ENCODE measurements at places on chromosomes 11 and 22. TPM values are rescaled to one million over a fixed set of nuclear protein-coding genes. Genes with fewer than 3 reads are reported as not detected.

The PTPRCAP gene
- 1.4 TPM for total RNA-seq

The PRR33 gene
- total RNA-seq, result not detected

The SYCE3 gene
- total RNA-seq, result not detected

The NEFH gene
- 0.31 TPM for total RNA-seq

The GAL gene
- total RNA-seq, result 6.1 TPM

The HORMAD2 gene
- not detected for total RNA-seq

The ANKK1 gene
- total RNA-seq, result 1.6 TPM

The NLRP6 gene
- not detected for total RNA-seq

The MOGAT2 gene
- not detected for total RNA-seq

The OR56B4 gene
- not detected for total RNA-seq

The DEUP1 gene
- not detected for total RNA-seq

The MUC6 gene
- total RNA-seq, result not detected

The NPTXR gene
- not detected for total RNA-seq

The SLC35F2 gene
- 51.9 TPM for total RNA-seq

Data from hair follicular keratinocyte (primary cell).